B cell (primary cell): ENCODE measurements at places on chromosomes 2 and 18. TPM values are rescaled to one million over a fixed set of nuclear protein-coding genes. Genes with fewer than 3 reads are reported as not detected.

The SOWAHC gene
- total RNA-seq = 0.05 and 0.07 TPM in 2 replicates

The SPR gene
- total RNA-seq = not detected in 2 replicates

The RUFY4 gene
- total RNA-seq = not detected in 2 replicates

The MC2R gene
- not detected in 2 replicates for total RNA-seq

The IL1R2 gene
- not detected in 2 replicates for total RNA-seq

DNA sequence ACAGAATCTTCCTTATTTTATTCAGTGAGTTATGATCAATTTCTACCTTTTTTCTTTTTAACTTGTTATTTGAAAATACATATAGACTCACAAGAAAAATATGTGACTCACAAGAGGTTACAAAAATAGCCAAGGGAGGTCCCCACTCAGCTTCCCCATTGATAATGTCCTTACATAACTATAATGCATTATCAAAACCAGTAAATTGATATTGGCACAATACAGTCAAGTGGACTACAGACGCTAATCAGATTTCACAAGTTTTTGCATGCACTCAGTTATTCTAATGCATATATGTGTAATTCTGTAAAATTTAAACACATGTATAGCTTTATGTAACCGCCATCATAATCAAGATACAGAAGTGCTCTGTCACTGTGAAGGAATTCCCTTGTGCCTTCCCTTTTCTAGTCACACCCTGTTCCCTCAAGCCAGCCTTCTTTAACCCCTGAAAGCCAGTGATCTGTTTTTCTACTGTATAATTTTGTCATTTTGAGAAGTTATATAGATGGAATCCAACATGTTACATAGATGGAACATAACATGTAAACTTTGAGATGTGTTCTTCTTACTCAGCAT is 118.4 kb downstream of the ALMS1 start:
- DNase-seq = no peak

DNA sequence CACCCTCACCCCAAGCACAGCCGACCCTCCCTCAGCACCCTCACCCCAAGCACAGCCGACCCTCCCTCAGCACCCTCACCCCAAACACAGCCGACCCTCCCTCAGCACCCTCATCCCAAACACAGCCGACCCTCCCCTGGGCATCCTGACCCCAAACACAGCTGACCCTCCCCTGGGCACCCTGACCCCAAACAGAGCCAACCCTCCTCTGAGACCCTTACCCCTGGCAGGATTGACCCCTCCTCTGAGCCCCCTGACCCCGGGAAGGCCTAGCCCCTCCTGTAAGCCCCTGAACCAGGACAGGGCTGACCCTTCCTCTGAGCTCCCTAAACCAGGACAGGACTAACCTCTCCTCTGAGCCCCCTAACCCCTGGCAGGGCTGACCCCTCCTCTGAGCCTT is 84.4 kb upstream of the RAB6C start:
- DNase-seq = no peak

GRCh38 chr2:70832386-70832785 is 3.2 kb downstream of the CD207 start:
- DNase-seq = no peak

DNA sequence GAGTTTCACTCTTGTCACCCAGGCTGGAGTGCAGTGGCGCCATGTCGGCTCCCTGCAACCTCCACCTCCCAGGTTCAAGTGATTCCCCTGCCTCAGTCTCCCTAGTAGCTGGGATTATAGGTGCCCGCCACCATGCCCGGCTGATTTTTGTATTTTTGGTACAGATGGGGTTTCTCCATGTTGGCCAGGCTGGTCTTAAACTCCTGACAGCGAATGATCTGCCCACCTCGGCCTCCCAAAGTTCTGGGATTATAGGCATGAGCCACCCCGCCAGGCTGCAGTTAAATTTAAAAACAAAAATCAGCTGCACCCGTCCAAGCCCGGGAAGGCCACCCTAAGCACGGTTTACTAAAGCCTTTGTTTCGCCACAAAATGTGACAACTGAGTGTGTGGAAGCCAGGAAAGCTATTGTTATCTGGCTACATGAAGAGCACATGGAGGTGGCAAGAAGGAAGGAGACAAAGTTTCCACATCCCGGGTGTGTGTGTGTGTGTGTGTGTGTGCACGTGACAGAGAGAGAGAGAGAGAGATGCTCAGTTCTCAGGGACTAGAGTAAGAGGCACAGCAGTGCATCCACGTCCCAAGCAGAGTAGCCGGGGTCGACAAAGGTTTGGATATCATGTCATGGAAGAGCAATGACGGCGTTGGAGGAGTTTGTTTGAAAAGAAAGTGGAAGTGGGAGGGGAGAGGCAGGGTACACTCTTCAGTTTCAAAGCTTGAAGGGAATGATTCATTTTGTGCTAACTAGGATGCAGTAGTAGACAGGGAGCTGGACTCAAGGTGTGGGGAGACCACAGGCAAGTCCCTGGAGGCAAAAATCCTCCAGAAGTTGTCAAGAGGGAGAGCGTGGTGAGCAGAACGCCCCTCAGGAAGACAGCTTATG is 20.1 kb downstream of the INPP5D start:
- no peak for DNase-seq

DNA sequence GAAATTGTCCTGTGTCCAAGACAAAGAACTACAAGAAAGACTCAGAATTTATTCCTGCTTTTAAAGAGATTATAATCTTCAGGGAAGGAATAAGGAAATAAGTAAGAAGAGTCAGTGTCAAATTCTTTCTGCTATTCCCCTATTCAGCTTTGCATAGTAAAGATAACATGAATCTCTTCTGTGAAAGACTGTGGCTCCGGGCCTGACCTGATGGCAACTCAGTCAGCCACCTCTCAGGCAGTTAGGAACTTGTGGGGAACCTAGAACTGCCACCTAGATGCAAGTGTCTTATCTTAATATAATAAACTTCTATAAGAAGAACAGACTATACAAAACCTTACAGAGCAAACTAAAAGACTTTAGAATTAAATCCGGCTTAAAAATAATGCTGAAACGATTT is 382.0 kb downstream of the RAD51AP2 start:
- no peak for DNase-seq

- DNase-seq = no peak
These were observed 521.7 kb upstream of the SPHKAP start for GRCh38 chr2:228703152-228703551.

- DNase-seq = no peak
These were observed 217.0 kb upstream of the DTNA start for GRCh38 chr18:34493099-34493544.

- DNase-seq = no peak
These were observed 27.2 kb downstream of the SIGLEC15 start for GRCh38 chr18:45852631-45853030.

DNA sequence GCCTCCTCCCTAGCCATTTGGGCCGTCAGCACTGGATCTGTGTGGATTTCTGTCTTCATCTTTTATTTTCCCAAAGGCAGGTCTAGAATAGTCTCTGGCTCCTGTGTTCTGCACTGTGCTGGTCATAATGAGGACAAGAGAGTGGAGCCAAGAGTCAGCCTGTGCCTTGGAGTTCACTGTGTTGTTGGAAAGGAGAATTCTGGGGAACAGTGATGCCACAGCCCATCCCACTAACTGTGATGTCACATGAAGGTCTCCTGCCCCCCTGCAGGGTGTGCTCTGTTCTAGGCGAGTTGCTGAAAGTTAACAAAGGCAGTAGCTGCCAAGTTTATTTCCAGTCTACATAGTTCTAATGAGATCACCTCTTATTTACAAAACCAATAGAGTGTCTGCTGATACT is 248.5 kb downstream of the TPGS2 start:
- DNase-seq = no peak

GRCh38 chr2:226115102-226115831 is 684.4 kb downstream of the IRS1 start:
- no peak for DNase-seq

GRCh38 chr18:56083523-56084287 is 495.7 kb upstream of the TCF4 start:
- no peak for DNase-seq

DNA sequence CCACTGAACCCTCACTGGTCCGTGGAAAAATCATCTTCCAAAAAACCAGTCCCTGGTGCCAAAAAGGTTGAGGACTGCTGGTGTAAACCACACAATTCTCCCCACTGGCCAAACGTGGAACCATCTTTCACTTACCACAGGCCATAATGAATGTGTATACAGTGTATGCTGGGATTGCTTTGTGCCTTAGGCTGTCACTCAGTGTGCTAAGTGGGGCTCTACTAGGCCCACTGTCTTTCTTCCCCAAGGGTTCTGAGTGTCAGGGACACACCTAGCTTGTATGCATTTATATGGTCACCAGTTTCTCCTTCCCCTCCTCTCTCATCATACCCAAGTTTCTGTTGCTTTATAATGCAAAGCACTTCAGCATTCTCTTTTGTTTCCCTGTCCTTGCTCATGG is 27.2 kb downstream of the SCYGR8 start:
- no peak for DNase-seq

- peak; percentile 80 for DNase-seq
These were observed 14.5 kb upstream of the DDX1 start for GRCh38 chr2:15577071-15577735.

- no peak for DNase-seq
These were observed 282.1 kb downstream of the ZNF516 start for GRCh38 chr18:76212960-76213359.

GRCh38 chr2:8368463-8368862 is 313.4 kb upstream of the ID2 start:
- DNase-seq = no peak

DNA sequence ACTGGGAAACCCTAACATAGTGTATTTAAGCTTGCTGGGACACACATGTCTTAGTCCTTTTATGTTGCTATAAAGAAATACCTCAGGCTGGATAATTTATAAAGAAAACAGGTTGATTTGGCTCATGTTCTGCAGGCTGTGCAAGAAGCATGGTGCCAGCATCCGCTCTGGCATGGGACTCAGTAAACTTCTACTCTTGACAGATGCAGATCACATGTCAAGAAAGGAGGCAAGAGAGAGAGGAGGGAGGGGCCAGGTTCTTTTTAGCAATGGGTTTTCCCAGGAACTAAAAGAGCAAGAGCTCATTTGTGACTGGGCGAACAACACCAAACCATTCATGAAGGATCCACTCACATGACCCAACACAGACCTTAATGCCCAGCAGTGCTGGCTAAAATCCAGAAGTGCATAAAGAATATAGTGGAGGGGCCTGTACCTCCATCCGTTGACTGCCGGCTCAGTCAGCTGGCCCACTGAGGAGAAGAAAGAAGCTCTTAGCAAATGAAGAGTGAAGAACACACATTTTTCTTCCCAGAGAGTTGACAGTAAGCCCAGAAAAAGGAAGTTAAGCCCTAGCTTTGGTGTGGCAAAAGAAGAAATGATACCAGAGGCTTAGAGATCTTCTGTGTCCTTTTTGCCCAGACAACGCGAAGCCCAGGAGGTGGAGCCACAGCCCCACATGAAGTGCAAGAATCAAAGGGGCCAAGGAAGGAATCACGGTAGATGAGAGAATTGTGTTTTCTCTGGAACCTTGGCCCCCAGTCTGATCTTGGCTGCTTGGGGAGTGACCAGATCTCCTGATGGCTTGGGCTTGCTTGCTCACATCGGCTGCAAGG is 183.5 kb upstream of the FAM98A start:
- no peak for DNase-seq

DNA sequence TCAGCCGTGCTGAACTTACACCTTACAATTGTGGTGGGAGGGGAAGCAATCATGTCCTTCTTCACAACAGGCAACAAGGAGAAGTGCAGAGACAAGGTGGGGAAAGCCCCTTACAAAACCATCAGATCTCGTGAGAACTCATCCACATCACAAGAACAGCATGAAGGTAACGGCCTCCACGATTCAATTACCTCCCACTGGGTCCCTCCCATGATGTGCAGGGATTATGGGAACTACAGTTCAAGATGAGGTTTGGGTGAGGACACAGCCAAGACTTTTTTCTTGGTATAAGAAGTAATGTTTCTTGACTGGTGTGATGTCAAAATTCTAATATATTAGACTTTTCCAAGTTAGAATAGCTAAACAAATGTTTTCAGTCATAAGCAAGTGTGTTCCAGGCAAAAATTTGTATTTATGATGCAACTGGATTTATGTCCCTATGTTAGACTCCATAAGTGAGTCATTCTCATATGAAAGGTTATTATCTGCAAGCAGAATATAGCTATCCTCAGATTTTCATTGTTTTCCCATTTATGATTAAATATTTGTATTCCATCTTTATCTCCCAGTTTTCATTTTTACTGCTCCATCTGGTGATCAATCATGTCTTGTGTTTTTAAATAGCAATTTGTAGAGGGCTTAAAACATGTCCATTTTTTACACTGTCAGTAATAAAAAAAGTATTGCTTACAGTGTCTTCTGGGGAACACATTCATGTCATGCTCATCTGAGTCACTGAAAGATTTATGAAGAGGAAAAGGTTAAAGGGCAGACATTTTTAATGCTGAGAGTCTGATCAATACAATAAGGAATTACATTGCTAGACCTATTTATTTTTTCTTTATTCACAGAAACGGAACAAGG is 995.2 kb upstream of the CDH2 start:
- no peak for DNase-seq
